ENCODE measurements at places on chromosomes 7 and 10.

GRCh38 chr10:69807696-69808095, 6.0 kb downstream of the COL13A1 start:
- no peak for DNase-seq

GRCh38 chr10:119161680-119162451, 3.6 kb downstream of the SFXN4 start:
- DNase-seq, result no peak

DNA sequence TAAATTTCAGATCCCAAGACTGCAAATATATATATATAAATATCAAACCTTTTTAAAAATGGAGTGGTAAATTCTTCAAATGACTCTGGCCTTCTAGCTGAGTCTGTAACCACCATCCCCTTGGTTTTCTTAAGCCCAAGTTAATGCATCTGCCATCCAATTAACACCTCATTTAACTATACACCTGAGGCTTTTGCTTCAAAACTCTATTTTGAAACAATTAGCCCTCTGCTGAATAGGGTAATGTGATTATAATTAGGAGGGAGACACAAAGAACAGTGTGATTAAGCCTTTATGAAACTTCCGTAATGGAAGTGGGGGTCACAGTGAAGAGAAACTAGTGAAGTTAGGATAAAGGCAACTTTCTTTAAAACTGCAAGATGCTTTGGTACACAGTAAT, 83.6 kb downstream of the GPR37 start:
- DNase-seq, result no peak

DNA sequence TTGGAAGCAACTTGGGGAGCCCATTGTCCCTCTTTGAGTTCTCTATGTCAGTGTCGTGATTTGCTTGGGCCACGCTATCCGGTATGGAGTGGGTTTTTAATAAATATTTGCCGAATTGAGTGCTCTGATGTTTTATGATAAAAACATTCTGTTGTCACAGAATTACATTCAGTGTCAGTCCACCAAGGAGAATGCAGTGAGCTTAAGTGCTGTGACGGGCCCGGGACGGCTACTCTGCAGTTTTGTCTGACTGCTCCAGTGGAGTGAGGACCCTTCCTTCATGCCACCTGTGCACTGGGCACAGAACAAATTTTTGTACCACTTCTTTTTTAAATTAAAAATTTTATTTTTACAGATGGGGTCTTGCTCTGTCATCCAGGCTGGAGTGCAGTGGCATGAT, 76.0 kb downstream of the CARD11 start:
- DNase-seq, result no peak

GRCh38 chr10:28343252-28343651, 40.4 kb upstream of the MPP7 start:
- DNase-seq, result no peak

DNA sequence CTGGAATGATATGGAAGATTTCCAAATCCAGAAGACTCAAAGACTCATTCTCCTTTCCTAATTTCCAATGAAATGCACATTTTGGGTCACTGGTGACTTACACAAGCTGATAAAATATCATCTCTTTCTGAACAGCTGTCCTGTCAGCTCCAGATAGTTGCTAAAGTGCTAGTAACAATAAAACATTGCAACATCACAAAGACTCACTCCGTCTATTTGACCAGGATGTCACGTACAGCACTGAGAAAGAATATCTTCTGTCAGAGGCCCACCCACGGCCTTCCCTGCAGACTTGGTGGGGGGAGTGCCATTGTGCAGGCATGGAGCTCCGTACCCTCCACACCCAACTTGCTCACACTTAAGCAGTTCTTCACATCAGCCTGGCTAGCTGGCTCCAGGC, 78.9 kb upstream of the EGR2 start:
- DNase-seq, result no peak

GRCh38 chr10:69994262-69994661, 58.4 kb upstream of the MACROH2A2 start:
- peak; percentile 2 for DNase-seq

DNA sequence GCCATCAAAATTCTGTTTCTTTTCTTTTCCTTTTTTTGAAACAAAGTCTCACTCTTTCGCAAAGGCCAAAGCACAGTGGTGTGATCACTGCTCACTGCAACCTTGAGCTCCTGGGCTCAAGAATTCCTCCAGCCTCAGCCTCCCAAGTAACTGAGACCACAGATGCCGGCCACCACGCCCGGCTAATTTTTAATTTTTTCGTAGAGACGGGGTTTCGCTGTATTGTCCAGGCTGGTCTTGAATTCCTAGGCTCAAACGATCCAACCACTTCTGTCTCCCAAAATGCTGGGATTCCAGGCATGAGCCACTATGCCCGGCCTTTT, 25.7 kb upstream of the TRIM56 start:
- no peak for DNase-seq

- DNase-seq, result no peak
Measured at GRCh38 chr7:927031-927671, 27.3 kb downstream of the ADAP1 start.

- DNase-seq, result no peak
Measured at GRCh38 chr7:109696723-109697122, 1127.0 kb downstream of the DNAJB9 start.

GRCh38 chr10:101772895-101773761, 2.8 kb downstream of the FGF8 start:
- DNase-seq, result no peak

- no peak for DNase-seq
Measured at GRCh38 chr10:131085091-131085860, 226.2 kb downstream of the TCERG1L start.

GRCh38 chr10:113866551-113867394, 12.3 kb downstream of the NHLRC2 start:
- DNase-seq, result no peak

DNA sequence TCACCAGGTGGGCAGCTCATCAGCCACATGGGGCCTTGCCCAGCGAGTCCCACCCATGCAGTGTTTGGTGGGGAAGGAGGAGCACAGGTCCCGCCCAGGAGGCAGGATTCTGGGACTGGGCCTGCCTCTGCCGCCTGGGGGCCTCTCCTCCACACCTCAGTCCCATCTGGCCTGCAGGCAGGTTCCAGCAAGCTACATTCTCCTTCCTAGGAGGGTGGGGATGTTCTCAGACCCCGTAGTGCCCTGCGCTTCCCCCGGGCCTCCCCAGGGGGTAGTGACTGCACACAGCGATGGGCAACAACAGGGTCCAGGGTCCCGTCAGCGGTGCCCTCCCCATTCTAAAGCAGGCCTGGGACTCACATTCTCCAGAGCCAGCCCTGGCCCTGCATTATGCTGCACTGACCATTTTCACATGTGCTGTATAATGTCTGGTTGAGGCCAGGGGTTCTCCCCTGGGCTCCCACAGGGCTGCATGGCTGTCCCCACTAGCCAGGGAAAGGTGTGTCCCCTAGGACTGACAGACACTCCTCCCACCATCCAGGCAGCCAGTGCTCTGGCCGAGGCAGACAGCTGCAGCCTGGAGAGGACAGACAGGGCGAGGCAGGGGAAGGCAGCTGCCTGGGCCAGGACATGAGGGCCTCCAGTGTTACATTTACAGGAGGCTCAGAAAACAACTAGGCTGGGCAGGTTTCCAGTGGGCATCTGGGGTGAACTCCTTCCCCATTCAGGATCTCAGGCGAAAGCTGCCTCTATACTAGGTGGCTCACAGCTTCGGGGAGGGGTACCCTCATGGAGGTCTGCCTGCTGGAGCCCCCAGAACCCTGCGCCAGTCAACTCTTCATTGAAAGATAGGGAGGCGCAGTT, 9.3 kb downstream of the RASGEF1A start:
- no peak for DNase-seq

DNA sequence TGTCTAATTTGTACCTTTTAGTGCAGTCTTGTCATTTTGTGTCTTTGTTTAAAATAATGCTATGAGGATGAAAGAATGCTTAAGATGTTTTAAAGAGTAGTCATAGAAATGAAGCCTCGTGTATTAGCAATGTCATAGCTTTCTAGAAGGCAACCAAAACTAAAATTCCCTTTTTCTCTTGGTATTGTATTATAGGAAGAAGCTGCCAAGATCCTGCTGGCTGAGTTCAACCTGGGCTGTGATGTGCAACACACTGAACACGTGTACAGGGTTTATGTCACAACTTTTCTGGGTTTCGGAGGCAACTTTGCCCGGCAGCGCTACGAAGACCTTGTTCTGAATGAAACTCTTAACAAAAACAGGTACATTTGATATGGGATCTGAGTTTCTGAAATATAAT, 36.2 kb downstream of the COX15 start:
- DNase-seq, result no peak

DNA sequence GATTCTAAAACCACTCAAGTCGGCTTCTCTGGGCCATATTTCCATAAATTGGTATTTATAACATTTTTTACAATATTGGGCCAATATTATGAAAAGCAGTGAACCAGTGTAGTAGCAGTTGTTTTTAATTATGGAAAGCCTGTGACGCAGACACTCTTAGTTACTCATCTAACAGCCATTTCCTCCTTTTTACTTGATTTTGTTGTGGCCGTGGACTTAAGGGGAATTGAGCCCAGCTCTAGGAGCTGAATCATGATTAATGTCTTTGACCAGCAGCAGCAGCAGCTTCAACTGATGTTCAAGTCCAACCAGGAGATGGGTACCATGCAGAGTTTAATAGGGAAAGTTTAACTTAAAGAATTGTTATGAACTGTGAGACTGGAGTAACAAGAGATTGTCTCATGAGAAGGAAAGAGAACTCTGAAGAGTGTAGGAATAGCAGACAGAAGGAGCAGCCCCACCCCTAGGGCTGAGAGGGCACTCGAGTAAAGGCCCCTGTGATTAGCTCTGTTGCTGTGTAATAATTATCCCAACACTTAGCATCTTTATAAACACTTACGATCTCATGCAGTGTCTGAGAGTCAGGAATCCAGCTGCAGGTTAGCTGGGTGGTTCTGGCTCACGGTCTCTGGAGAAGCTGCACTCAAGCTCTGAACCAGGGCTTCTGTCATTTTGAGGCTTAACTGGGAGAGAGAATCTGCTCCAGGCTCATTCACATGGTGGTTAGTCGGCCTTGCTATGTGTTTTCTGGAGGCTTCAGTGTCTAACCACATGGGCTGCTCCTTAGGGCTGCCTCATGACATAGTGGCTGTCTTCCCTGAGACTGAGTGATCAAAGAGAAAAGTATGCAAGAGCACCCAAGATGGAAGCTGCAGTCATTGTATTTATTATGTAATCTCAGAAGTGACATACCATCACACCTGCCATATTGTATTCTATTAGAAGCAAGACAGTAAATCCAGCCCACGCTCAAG, 4.6 kb downstream of the LANCL2 start:
- no peak for DNase-seq

DNA sequence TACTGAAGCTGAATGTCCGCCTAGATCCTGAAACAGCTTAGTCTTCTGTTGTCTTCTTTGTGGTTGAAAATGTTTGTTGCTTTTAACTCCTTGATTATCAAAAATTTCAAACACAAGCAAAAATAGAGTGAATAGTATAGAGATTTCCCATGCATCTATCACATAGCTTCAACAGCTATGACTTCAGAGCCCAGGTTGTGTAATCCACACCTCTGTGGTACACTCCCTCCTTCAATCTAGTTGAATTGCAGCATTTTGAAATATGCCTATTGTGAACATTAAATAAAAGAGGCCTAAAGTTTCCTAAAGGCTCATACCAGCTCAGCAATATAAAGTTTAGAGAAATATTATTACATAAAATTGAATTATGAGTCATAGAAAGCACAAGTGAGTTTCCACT, 204.7 kb upstream of the HDAC9 start:
- DNase-seq, result no peak

DNA sequence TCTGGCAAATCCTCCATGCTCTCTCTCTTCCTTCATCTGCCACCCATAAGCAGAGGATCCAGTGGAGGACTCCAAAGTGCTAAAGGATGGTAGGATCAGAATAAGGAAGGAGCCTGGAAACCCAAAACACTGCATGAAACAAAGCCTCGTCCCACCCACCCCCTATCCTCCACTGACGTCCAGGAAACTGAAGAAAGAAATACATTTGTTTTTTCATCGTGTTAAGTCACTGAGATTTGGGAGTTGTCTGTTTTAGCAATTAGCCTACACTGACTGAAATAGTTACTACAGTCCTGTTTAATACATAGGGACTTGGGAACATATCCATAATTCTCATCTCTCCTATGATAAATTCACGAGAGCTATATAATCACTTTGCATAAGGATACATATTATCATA, 14.8 kb downstream of the ANXA7 start:
- no peak for DNase-seq

GRCh38 chr7:37912756-37913155, 3.9 kb downstream of the SFRP4 start:
- no peak for DNase-seq

- DNase-seq, result no peak
Measured at GRCh38 chr7:20804345-20804744, 17.7 kb upstream of the SP8 start.

GRCh38 chr10:75083972-75084833, 27.3 kb upstream of the SAMD8 start:
- no peak for DNase-seq

GRCh38 chr10:23872290-23872689, 336.6 kb upstream of the KIAA1217 start:
- DNase-seq, result no peak

GRCh38 chr10:126955934-126956711, 50.9 kb downstream of the DOCK1 start:
- DNase-seq, result no peak

- DNase-seq, result no peak
Measured at GRCh38 chr10:109982123-109982522, 25.7 kb upstream of the ADD3 start.

DNA sequence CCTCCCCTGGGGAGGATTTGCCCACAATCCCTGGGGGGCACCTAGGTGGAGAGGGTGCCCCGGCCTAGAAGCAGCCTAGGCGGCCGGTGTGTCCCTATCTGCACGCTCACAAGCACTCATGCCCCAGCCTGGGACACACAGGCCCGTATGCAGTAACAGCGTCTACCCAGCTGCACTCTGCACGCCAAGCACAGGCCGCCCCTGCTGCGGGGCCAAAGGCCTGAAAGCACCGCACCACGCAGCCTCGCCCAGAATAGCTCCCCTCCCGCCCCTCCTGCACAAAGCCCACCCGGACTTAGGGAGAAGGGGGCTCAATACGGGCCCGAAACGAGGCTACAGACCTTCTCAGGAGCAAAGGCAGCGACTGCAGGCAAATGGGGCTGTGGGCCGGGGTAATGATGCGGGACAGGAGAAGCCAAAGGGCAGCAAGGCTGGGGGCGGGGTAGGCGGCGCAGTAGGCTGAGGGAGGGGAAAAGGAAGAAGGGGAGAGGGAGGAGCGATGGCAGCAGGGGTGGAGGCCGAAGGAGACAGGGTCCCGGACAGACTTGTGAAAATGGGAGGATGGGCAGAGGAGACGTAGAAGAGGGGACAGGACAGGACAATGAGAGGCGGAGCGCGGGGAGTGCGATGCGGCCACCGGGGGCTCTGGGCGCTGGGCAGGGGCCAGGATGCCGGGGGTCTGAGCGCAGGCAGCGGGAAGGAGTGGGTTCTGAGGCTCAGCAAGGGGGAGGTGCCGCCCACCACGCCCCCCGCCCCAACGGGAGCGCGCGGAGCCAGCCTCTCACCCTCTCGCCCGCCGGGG, 544 bp downstream of the GPRIN2 start:
- no peak for DNase-seq

GRCh38 chr7:111558991-111559390, 3.3 kb downstream of the IMMP2L start:
- no peak for DNase-seq

Measured in NCI-H2081 (cell line).